MCF 10A (cell line): ENCODE measurements at places on chromosomes 12 and 14.

GRCh38 chr14:90522571-90523191 lies 125.9 kb downstream of the CALM1 start:
- DNase-seq: peak; percentile 13

GRCh38 chr12:110670161-110670701 lies 18.7 kb downstream of the HVCN1 start:
- no peak for DNase-seq

DNA sequence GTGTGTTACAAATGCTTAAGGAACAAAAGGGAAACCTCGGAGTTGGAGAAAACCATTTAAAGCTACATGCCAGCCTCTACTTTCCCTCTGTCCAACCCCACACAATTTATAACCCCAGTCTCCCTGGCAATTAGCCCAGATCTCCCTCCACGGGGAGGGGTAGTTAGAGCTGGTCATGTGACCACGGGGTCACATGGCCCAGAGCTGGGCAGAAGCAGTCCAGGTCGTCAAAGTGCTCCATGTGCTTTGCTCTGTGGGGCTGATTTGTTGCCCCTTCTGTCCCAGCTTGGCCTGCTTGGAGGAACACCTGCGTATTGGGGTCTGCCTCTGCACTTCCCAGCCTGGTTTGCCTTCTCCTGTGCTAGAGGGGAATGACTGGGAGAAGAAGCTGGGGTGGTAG lies 219.1 kb downstream of the RBM19 start:
- DNase-seq: peak; percentile 3

DNA sequence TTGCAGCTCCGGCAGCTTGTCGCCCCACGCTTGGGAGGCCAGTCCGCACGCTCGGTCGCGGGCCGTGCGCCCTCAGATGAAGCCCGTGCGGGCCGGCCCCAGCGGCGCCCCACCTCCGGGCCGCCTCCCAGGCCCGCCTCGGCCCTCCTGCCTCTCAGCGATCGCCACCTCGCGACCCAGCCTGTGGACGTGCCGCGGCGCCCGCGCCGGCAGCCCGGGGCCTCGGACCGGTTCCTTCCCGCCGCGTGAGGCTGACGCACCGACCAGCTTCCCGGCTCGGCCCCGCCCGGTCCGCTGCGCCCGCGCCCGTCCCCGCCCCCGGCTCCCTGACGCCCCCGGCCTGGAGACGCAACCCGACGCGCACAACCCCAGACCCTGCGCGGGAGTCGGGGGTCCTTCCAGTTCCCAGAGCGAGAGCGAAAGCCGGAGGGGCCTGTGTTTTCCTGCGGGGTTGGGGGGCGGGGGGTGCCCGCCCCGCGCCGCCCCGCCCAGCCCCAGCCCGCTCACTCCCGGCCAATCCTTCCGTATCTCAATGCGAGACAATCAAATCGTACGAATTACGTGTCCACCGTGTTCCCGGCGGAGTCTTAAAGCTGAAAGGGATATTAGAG lies at the start of gene ERO1A:
TSS of gene ERO1A (minus strand) at position 78 of the 611 bp plus-strand sequence. CDS start at position 1, 77 bp downstream.
- DNase-seq: peak; percentile 84

GRCh38 chr12:63416788-63417187 lies 251.5 kb downstream of the DPY19L2 start:
- no peak for DNase-seq
